ENCODE measurements at places on chromosomes 3 and 15.

GRCh38 chr15:60496853-60497252 is 17.9 kb upstream of the ICE2 start:
- no peak for DNase-seq

GRCh38 chr3:26106228-26106627 is 316.3 kb downstream of the OXSM start:
- DNase-seq, result no peak

DNA sequence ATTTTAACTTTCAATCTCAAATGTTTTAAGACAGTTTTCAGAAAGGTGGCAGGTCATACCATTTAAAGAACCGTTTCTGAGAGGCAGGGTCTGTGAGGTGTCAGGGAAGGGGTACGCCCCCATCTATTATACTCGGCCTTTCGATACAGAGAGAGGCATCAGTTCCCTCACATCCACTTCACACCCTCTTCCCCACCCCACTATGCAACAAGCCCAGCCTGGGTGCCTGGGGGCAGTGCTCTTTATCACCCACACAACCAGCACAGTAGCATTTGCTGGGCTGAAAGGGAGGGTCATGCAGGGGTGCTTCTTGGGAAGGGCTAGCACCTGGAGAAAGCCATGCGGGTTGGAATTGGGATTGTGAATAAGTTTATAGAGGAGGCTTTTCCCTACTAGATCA is 56.0 kb upstream of the KCNMB2 start:
- no peak for DNase-seq

DNA sequence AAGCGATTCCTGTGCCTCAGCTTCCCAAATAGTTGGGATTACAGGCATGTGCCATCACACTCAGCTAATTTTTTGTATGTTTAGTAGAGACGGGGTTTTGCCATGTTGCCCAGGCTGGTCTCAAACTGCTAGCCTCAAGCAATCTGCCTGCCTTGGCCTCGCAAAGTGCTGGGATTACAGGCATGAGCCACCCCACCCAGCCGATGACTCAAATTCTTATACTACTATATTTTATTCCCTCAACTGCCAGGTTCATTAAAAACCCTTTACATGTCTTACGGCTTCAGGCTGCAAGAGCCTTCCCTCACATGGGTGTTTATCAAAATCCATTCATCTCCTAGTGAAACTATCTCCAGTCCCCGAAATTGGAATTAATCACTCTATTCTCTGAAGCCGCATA is 63.4 kb downstream of the CBLB start:
- no peak for DNase-seq

- DNase-seq, result no peak
Observed at GRCh38 chr3:88732186-88732585, 375.2 kb upstream of the EPHA3 start.

DNA sequence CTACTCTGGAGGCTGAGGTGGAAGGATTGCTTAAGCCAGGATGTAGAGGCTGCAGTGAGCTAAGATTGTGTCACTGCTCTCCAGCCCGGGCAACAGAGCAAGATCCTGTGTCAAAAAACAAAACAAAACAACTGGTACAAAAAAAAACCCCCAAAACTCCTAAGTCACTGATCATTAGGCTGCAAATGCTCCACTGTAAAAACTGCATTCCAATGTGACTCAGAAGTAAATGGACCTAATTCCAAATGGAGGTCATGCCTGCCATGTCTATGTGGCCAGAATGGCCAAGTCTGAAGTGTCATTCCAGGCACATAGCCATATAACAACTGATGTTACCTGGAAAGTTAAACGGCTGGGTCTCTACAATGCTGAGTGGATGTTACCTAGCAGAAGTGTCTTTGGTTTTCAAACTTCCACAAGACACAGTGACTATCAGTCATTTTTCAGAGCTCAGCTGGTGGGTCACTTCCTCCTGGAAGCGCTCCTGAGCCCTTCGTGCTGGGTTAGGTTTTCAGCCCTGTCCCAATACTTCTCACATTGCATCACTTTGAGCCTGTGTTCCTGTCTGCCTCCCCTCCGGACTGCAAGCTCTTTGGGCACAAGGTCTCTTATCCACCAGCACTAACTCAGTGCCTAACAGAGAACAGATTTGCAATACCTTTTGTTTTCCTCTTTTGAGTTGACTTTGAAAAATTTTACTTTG is 10.6 kb downstream of the FSTL1 start:
- peak; percentile 73 for DNase-seq

DNA sequence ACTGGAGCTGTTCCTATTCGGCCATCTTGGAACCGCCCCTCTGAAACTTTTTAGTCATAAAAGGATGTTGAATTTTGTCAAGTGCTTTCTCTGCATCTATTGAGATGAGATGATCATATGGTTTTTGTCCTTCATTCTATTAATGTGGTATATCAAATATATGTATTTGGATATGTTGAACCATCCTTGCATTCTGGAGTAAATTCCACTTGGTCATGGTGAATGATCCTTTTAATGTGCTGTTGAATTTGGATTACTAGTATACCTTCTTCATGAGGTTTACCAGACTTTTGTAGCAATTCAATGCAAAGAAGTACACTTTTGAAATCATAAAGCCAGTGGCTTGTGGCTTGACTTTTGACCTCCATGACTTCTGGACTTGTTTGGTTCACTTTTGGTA is 33.4 kb upstream of the XRN1 start:
- no peak for DNase-seq
